ENCODE measurements at places on chromosomes 2 and 18.

DNA sequence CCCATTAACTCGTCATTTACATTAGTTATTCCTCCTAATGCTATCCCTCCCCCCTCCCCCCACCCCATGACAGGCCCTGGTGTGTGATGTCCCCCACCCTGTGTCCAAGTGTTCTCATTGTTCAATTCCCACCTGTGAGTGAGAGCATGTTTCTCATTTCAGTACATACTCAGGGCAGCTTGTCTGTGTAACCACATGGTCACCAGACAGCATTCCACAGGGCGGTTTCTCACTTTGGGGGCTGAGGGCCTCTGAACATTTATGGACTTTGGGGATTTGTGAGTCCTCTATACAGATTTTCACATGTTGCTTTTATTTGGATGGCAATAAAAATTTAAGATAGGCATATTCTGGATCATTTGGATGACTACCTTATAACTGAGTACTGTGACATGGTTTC, 84.0 kb downstream of the LYPD6B start:
- no peak for DNase-seq

DNA sequence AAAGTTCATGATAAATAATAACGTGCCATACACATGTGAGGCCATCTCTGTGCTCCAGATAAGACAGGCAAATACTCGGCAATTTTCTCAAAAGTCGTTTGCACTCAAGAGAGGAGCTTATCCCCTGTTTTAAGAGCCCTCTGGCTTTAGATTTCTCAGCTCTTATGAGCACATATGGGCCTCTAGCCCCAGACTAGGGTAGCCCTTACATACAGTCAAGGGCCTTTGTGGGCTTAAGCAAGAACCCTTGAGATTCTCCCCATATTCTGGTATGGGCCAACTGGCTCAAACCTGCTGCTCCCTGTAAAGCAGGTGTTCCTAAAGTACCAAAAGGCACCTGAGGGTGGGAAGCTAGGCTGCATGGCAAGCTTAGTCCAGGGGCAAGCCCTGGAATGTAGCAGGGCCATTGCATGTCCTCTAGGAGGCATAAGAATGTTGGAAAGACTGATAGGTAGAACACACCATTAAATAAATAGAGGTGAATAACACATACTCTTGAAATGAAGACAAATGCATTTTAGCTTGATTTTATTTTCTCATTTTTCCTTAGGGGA, 66.1 kb downstream of the FASTKD2 start:
- no peak for DNase-seq

DNA sequence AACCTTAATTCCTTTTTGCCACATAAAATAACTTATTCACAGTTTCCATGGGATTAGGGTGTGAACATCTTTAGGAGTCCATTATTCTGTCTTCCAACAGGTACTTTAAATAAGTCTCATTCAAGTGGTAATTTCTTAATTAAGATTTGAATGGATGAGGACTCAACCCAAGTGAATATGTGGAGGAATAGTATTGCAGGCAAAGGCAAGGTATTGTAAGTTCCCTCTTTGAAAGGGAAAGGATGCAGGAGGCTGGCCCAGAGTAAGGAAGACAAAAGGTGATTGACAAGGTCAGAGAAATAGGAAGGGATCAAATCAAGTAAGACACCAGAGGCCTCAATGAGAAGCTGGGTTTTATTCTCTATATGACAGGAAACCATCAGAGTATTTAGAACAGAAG, 238.2 kb upstream of the RBMS1 start:
- no peak for DNase-seq

- DNase-seq: peak; percentile 76
These were observed 5.5 kb downstream of the SLC11A1 start for GRCh38 chr2:218387369-218388194.

- no peak for DNase-seq
These were observed 148.7 kb downstream of the AGAP1 start for GRCh38 chr2:235642446-235643098.

- no peak for DNase-seq
These were observed 61.4 kb downstream of the TGOLN2 start for GRCh38 chr2:85266146-85267041.

GRCh38 chr2:110707386-110707965, 24.9 kb upstream of the ACOXL start:
- DNase-seq: no peak

GRCh38 chr2:46893269-46893939, 22.2 kb downstream of the MCFD2 start:
- no peak for DNase-seq

DNA sequence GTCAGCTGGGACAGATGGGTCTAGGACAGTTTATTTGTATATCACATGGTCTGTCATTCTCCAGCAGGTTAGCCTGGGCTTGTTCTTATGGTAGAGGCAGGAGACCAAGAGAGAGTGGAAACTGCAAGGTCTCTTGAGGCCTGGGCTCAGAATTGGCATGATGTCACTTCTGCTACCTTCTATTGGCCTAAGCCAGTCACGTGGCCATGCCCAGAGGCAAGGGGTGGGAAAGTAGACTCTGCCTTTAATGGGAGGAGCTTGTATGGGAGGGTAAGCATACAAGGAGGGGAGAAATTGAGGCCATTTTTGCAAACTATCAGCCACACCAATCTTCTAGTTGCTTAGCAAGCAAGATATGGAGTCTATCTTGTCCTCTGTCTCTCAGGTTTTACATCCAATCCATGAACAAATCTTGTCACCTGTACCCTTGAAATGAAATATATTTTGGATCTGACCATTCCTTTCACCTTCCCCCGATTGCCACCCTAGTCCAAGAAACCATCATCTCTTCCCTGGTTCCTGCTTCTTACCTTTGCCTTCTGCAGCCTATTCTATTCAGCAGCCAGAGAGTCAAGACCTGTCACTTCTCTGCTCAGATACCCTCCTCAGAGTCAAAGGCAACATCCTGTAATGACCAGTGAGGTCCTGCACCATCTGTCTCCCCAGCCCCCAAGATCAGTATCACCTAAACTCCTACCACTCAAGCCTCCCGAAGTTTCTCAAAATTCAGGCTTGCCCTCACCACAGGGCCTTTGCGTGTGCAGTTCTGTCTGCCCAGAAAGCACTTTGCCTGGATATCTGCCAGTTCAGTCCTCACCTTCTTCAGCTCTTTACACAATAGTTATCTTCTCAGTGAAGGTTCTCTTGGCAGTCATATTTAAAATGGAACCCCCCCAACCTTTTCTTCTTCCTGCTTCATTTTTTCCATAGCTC, 240.0 kb downstream of the LOXHD1 start:
- no peak for DNase-seq

DNA sequence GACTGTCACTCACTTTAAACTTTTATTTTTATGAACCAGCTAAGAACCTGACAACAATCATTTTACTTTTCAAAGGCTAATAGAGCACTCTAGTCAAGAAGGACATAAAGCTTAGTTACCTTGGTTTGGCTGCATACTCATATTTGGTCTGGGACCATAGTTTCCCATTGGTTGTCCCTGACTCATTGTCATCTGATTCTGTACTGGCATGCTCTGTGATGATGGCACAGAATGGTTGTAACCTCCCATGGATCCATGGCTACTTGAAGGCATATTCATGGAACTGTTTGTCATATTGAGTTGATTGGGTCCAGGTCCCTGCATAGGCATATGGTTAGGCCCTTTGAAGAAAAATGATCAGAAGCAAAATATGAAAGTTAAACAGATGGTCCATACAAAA, 37.9 kb downstream of the SS18 start:
- DNase-seq: no peak

DNA sequence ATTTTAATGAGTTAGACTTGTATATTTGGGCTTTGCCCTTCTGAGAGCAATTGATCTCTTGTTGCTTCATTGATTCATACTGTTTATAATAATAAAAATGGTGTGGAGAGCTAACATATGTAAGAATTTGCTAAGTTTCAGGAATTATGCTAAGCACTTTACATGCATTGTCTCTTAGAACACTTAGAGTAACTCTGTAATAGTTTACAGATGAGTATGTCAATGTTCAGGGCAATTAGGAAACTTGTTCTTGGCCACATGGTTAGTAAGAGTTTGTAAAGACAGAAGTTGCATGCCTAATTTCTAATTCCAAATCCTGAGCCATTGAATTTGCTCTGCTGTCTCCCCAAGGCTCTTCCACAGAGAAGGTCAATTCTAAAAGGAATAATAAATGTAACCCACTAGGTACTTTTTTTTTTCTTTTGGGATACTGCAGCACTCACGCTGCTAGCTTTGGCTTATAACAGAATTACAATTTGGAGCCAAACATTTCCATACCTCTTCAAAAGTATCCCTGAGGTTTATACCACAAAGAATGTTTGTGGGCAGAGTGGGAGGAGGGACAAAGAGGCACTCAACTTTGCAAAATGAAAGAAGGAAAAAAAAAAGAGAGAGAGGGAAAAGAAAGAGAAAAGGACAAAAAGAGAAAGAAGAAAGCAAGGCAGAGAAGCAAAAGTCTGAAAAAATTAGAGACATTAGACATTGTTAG, 232.4 kb downstream of the CALCRL start:
- DNase-seq: no peak

GRCh38 chr18:7902399-7902839, 335.3 kb downstream of the PTPRM start:
- DNase-seq: no peak

GRCh38 chr2:196233021-196233804, 61.8 kb upstream of the STK17B start:
- DNase-seq: no peak

GRCh38 chr2:233706720-233707119, 6.0 kb upstream of the UGT1A5 start:
- no peak for DNase-seq

DNA sequence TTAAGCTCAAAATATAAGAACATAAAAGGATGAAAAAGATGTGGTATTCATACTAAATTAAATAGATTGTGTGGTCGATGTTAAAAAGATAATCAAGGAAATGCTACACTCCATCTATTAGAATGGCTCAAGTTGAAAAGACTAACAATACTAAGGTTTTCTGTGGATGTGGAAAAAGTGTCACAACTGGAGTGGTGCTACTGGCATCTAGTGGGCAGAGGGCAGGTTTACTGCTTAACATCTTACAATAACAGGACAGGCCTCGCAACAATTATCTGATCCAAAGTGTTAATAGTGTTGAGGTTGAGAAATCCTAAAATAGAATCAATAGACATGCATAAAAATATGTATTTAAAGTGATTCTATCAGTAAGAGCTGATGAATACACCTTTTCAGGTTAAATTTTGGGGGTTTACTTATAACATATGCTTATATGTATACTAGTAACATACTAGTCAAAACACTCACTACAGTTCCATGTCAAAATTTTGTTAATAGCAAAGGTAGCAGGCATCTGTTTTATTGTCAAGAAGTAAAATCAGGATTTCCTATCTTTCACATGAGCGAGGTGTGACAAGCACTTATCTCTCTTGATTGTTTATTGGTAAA, 91.5 kb upstream of the TMEFF2 start:
- no peak for DNase-seq

GRCh38 chr18:74901362-74902146, 303.9 kb downstream of the ZNF407 start:
- no peak for DNase-seq

GRCh38 chr18:51383116-51383515, 185.6 kb upstream of the MEX3C start:
- DNase-seq: no peak

DNA sequence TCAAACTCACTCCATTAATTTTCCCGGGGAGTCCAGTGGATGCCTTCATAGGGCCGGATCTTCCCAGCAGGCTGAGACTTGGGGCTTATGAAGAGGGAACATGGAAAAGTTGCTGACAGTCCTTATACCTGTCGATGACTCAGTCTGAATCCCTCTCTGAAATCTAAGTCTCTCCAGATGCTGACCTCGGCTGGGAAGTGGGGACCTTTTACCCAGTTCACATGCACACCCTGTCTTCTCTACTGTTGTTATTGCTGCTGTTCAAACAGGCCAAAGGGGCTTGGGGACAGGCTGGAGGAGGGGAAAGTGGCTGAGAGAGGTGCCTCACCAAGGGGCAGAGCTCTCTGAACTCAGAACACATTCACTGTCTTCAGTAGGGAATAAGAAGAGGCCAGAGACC, 4.1 kb upstream of the TNP1 start:
- DNase-seq: no peak

- no peak for DNase-seq
These were observed 91.1 kb downstream of the ACTR3 start for GRCh38 chr2:113980946-113981345.

Data from retina (tissue), 1 donor.